Islet precursor cell (in vitro differentiated cells): ENCODE measurements at places on chromosomes 3 and 15.

GRCh38 chr15:44468709-44469385 lies 41.4 kb downstream of the CTDSPL2 start:
- no peak for DNase-seq

- no peak for DNase-seq
These were observed 5.3 kb upstream of the SRGAP3 start for GRCh38 chr3:9254764-9255163.

GRCh38 chr3:24352893-24353553 lies 141.6 kb downstream of the THRB start:
- DNase-seq: no peak

GRCh38 chr3:178436773-178437172 lies 99.5 kb upstream of the KCNMB2 start:
- no peak for DNase-seq

GRCh38 chr3:150741497-150742140 lies 21.4 kb downstream of the SIAH2 start:
- no peak for DNase-seq

- DNase-seq: no peak
These were observed 31.2 kb upstream of the TMOD3 start for GRCh38 chr15:51798281-51798680.

DNA sequence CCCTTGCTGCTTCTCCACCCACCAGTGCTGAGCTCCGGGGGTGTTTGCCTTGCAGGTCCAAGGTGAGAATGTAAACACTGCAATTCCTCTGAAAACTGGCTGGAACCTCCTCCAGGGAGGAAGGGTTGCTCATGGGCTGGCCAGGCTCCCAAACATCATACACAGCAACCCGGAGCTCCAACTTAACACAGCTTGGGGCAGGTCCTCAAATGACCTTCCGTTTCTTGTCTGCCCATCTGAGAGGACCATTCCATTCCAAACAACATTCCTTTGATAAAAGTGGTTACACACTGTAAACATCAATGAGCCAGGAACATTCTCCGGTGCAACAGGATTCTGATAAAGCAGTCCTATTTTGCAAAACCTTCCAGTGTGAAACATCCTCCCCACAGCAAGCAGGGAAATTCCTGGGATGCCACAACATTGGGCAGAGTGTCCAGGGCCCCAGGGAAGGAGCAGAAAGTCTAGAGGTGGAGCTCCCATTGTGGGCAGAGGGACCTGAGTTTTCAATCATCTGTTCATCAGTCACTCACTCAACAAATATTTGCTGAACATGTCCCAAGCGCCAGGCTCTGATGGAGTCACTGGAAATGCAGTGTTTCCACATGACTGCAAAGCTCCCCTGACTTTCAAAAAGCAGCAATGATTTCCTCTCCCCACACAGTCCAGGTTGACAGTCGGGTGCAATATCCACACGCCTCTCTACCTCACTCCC lies 7.3 kb upstream of the HEG1 start:
- peak; percentile 97 for DNase-seq

- DNase-seq: no peak
These were observed 3.0 kb downstream of the ARHGAP31 start for GRCh38 chr3:119297169-119297568.

DNA sequence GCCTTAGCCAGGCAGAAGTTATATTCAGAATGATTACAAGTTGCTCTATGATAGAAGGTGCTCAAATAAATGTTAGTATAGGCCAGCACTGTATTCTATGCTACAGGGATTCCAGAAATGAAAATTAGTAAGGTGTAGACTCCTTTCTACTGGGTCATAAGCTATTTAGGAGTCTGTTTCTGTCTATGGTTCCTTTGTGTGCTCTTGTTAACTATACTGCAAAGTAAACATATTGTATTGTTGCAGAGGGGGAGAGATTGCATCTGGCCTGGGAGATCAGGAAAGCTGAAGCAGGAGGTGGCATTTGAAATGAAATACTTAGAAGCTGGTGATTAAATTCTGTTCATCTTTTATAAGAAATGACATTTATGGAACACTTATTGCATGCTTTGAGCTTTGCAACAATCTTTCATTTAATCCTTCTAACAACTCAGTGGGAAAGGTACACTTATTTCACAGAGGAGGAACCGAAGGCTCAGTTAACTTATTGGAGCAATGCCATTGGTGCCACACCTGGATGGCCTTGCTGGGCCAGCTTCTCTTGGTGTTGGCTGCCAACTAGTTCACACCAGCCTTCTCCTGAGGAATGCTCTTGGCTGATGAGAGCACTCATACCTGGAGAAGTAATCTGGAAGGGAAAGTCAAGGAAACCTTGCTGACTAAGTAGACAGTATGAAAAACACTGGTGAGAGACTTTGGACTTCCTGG lies 39.1 kb downstream of the ABHD5 start:
- no peak for DNase-seq

- DNase-seq: no peak
These were observed 28.9 kb downstream of the FAM43A start for GRCh38 chr3:194714564-194714963.

- DNase-seq: no peak
These were observed 59.6 kb downstream of the CCDC66 start for GRCh38 chr3:56616478-56617006.
